ENCODE measurements at places on chromosomes 11 and 22. TPM values are rescaled to one million over a fixed set of nuclear protein-coding genes. Genes with fewer than 3 reads are reported as not detected.

LARGE1 gene
- total RNA-seq, result 44.5 TPM

DNA sequence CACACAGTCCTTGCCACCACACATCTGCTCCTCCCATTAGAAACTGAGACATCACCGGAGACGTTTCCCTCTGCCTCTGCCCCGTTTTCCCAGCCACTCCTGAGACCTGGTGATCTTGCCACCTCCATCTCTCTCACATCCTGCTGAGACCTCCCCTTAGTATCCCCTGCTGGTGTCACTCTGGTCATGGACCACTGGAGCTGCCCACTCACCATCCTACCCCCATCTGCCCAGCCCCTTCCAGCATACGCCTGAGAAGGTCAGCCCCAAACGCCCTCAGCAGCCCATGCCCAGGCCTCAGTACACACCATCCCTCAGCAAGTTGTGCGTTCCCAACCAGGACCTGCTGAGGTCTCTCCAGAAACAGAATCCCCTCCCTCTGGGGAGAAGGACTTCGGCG, 64.3 kb downstream of the SHANK2 start:
- ATAC-seq, result no peak

DNA sequence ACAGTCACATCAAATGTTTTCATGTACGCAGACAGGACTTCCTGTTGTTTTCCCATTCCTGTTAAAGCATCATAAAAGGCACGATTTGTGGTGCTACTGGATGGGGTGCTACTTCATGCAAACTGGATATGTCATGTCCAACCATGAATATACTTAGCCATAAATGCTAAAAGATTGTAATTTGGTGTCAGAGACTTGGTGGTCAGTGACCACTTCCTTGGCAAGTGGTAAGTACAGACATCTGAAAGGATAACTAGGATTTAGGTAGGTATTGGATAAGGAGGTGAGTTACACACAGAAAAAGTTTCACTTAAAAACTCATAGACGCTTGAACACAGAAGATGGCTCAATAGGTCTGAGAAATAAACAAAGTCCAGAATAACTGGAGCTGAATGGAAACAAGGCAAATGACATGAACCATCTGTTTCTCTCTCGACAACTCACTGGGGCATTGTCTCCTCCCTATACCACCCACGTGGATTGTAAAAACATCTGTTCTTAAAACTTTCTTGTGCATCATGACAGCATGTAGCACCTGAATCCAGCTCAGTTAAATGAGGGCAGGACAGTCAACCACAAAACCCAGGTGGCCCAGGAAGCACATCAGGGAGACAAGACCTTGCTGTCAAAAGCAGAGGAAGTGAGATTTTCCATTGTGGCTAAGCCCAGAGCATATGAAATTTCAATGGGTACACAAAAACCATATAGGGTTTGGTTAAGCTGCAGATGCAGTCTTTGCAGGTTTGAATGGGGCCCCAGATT, 22.1 kb upstream of the IGLL5 start:
- peak; percentile 65 for ATAC-seq

KCNQ1 gene
- 4.0 TPM for total RNA-seq

DNA sequence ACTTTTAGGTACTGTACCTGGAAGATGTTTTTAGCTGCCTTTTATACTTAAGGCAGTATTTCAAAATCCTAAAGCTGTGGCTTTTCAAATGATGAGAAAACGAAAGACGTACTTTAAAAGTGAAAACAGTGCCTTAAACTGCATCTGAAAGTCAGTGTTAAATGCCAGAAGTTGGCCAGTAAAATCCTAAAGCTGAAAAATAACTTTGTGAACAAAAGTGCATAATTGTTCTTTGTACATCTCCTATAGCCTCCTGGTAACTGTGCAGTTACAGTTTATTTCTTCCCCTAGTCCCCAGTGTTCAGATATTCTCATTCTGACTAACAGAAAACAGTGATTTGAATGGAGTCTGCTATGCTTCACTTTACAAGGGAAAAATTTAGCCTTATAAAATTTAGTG, 6.8 kb downstream of the EED start:
- ATAC-seq, result no peak

GRCh38 chr22:25970999-25971811, 198.1 kb upstream of the SEZ6L start:
- ATAC-seq, result no peak

DNA sequence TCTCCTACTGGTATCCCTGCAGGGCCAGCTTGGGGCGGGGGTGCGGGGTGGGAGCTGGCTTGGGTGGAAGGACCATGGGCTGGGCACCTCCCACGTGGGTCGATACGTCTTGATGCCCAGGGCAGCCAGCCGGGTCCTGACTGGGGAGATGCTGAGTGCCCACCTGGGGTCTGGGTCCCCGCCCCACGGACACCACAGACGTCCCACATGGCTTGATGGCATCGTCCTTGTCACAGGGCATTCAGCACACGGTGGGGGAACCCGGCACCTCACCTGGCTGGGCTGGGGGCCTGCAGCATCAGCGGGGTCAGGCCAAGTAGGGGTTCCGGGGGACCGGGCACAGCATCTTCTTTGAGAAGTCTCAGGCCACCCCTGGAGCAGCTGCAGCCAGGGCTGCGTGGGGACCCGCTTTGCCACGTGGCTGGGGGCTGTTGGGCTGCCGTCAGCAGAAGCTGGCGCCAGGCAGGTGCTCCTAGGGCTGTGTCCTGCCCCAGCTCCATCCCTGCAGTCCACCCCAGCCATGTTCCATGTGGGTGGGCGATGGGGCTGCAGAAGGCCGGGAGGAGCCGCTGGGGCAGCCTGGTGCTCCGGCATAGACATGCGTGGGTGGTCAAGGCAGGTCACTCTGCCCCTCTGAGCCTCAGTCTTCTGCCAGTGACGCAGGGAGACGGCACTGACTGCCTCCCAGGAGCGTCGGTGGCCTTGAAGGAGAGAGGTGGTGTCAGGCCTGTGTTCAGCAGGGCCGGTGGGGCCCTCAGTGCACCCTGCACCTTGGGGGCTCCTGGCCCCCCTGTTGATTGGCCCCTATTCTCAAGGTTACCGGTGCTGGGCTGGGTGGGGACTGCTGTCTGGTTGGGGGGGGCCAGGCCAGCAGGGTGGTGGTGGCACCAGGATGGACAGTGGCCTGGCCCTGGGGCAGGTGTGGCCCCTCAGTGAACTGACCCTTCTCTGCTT, 8.4 kb downstream of the SELENOO start:
- ATAC-seq, result peak; percentile 20

GRCh38 chr11:131537196-131537595, 166.8 kb downstream of the NTM start:
- ATAC-seq, result no peak

GRCh38 chr11:67276781-67277230, 10.5 kb downstream of the GRK2 start:
- ATAC-seq, result peak; percentile 23

PATE2 gene
- total RNA-seq, result not detected

DNA sequence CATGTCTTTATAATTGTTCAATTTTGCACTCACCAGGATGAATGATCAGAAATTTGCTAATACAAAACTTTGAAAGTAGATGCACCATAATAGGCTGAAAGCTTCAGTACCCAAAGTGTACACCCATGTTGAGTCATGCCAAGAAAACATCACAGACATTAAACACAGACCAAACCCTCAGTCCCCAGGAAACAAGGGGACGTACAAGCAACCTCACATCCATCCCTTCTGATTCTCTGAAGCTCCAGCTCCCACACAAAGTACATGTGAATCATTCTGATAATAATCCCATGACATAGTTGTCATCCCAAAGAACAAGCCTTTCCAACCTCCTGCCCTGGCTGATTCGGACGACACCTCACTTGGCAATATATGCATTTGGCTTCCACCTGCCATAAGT, 183.8 kb downstream of the SNX19 start:
- ATAC-seq, result no peak

HBG1 gene
- total RNA-seq, result not detected

OR8G1 gene
- not detected for total RNA-seq

SCGB1A1 gene
- not detected for total RNA-seq

DNA sequence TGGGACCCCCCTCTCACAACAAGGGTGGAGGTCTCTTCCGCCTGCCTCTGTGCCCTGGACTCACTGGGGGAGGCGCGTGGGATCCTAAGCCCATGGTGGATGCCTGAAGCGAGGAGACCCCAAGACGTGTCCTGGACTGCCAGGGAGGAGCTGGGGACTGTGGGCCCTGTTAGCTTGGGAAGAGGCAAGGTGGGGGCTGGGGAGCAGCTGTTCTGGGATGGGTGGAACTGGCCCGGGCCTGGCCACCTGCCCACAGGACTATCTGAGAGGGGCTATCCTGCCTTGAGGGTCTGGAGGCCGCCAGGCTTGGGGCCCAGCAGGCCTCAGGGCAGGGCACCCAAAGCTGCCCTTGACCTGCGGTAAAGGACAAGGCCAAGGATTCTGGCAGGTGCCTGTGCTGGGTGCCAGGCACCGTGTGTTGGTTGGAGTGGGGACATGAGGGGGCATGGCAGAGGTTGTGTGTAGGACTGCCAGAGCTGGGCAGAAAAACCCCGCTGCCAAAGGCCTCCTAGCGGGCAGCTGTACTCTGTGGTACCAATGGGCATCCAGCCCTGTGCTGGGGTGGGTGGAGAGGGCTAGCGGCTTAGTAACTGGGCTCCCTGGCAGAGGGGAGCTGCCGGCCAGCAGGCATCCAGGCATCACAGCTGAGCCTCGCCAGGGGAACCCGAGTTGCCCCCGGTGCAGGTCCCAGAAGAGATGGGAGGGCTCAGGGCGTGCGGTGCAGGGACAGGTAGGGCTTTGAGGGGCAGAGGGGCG, 670 bp downstream of the LSP1 start:
- ATAC-seq, result no peak

All from gastroesophageal sphincter (tissue), 4 donors.